ENCODE measurements at places on chromosomes 16 and 17.

DNA sequence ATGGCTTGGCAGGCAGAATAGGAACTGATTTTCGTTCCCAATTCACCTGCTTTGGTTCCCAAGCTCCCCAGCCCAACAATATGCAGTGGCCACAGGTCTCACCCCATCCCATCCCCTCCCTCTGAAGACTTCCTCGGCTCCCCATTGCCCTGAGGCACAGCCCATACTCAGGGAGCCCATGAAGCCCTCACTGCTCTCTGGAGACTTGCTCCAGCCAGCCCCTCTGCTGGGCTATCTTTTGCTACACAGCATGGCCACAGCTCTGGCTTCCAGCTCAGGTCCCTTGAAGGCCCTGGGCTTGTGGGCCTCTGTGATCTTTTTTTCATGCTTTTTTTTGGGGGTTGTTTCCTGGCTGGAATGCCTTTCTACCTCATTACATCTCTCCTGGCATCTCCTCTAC is 8.5 kb upstream of the RNF222 start:
- no peak for DNase-seq

GRCh38 chr17:15348021-15348420 is 6.6 kb upstream of the TEKT3 start:
- DNase-seq, result no peak

DNA sequence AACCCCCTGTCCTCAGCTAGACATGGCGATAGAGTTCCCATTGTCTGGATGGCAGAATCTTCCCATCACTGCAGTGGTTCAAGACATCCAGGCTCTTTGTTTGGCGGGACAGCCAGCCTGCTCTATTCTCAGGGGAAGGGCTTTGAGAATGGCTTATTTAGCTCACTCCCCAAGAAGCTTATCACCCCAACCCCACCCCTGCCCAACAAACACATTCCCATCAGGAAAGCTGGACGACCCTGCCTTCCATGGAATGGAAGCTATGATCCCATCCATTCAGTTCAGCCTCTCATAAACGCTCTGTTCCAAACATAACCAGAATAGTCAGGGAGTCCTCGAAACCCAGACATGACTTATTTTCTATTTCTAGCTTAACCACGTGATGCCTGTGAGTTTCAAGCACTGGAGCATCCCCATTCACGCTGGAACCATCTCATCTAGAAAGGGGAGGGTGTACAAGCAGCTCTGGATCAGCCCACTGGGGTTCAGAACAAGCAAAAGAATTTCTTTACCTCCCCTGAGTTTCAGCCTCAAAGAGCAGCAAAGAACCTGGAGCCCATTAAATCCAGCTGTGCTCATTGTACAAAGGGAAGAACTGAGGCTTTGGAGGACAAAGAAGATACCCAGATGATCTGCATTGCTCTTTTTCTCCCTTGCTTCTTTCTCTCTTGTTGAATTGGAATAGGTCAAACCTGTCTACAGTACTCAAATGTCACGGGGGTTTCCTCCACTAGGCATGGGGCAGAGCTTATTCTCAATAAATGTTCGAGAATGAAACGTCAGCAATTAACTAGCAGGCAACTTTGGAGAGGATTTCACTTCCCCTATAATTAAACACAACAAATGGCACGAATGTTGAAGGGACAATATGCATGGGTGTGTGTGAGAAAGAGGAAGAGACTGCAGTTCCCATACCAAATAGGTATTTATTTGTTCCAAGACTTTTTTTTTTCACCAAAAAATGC is 93.1 kb downstream of the XYLT1 start:
- DNase-seq, result no peak

DNA sequence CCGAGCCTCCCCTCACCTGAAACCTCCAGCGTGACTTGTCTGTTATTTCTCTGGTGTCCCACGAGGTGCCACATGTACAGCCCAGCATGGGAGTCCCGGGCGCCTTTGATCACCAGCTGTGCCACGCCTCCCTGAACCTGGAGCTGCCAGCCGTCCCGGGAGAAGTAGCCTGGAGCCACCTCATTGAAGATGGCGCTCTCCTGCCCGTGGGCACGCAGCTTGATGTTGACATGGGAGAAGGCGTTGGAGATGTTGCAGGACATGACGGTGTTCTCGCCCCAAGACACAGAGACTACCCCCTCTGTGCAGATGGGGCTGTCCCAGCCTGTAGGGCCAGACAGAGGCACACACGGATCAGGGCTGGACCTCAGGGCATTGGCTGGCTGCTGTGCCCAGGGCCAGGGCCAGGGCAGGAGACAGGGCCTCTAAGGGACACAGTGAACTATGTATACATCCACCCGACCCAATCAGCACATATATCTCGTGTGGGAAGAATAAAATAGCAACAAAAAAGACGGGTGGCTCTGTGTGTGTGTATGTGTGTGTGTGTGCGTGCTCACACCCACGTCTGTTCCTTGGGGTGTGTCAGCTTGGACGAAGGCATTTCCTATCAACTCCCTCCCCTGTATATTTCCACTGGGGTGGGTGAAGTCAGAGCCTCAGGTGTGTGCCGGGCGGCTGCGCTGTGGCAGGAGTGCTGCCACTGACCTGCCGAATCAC is 7.3 kb upstream of the CD7 start:
- DNase-seq, result no peak

- no peak for DNase-seq
These were observed 69.1 kb downstream of the COPRS start for GRCh38 chr17:31789707-31790505.

DNA sequence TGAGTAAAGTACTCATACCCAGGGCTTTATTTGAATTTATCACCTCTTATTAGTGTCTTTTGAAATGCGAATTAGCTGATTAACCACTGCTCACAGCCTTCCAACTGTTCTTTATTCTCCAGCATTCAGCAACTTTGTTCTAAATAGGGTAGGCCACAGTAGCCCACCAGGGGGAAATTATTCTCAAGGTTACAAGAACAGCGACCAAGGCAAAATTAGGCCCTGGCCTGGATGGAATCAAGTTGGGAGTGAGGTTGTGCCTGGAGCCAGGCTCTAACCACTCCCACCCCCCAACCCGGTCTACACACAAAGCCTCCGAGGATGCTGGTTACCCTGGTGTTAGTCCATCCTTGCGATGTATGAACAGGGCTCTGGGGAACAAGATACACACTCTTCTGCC is 245.5 kb downstream of the STX8 start:
- DNase-seq, result no peak

GRCh38 chr17:41894791-41895331 is 23.9 kb downstream of the ACLY start:
- no peak for DNase-seq

DNA sequence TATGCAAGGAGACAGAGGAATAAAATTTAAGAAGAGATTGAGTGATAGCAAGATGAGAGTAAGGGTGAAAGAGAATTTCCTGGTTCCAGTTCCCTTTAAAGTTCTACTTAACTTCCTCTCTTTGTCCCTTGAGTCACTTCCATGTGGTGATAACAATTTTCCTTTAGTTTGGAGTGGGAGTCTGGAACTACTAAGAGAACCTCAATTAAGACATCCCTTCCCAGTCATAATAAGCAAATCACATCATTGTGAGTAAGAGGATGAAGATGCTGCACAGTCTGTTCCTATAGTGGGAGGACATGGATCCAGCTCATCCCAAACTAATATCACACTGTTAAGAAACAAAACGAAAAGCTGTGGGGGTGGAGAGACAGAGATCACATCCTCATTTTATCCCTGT is 24.4 kb downstream of the TBX21 start:
- no peak for DNase-seq

- DNase-seq, result peak; percentile 77
These were observed 102.6 kb upstream of the CREBBP start for GRCh38 chr16:3983081-3983520.

DNA sequence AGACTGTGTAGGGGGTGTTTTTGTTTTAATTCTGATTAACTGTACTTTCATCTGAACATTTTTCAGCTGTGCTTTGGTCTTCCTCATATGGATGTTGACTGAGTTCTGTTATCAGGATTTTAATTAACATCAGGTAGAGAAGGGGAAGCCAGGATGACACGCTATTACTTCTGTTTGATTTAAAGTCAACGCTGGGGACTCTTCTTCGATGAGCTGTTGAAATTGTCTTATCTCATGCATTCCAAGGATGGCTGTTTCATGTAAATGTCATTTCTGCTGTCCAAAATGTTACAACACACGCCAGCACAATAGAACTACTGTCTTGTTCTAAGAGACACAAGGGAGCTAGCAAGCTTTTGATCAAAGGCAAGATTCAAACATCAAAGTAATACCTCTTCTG is 263.3 kb upstream of the CDH5 start:
- DNase-seq, result no peak

- DNase-seq, result no peak
These were observed 26.3 kb upstream of the ABCA3 start for GRCh38 chr16:2366660-2367309.

GRCh38 chr16:67893743-67894399 is 817 bp downstream of the PSKH1 start:
- no peak for DNase-seq

DNA sequence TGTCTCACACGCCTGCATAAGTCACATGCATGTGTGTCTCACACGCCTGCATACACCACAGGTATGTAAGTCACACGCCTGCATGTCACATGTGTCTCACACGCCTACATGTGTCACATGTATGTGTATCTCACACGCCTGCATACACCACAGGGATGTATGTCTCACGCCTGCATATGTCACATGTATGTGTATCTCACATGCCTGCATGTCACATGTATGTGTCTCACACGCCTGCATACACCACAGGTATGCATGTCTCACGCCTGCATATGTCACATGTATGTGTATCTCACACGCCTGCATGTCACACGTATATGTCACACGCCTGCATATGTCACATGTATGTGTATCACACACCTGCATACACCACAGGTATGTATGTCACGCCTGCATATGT is 13.8 kb upstream of the CDH15 start:
- DNase-seq, result no peak

DNA sequence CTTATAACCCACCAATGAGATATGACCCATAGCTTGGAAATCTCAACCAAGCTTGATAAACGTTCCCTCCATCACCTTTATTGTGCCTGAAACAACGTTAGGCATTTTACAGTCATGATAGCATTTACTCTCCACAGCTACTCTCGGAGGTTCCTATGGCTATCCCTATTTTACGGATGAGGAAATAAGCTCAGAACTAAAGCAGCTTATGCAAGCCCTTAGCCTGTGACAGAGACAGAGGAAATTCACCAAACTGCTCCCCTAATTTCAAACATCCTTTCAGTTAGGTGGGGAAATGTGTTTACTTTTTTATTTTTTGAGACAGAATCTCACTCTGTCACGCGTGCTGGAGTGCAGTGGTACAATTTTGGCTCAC is 18.7 kb downstream of the DCUN1D3 start:
- DNase-seq, result no peak

DNA sequence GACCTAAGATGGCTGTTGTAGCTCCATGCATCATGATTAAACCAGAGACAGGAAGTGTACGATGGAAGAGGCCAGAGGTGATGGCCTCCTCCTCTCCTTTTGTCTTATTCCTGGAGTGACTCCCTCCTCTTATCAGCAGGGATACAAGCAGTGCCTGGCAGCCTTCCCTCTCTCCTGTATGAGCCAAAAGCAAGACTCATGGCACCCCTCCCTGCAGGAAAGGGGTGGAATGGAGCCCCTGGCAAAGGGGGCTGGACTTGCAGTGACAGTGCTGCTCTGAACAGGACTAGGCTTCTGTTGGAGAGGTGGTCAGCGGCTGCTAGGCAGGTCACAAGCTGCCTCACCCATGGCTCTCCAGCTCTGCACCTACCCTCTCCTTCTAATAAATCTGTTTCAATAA is 8.4 kb downstream of the TXNL4B start:
- no peak for DNase-seq

DNA sequence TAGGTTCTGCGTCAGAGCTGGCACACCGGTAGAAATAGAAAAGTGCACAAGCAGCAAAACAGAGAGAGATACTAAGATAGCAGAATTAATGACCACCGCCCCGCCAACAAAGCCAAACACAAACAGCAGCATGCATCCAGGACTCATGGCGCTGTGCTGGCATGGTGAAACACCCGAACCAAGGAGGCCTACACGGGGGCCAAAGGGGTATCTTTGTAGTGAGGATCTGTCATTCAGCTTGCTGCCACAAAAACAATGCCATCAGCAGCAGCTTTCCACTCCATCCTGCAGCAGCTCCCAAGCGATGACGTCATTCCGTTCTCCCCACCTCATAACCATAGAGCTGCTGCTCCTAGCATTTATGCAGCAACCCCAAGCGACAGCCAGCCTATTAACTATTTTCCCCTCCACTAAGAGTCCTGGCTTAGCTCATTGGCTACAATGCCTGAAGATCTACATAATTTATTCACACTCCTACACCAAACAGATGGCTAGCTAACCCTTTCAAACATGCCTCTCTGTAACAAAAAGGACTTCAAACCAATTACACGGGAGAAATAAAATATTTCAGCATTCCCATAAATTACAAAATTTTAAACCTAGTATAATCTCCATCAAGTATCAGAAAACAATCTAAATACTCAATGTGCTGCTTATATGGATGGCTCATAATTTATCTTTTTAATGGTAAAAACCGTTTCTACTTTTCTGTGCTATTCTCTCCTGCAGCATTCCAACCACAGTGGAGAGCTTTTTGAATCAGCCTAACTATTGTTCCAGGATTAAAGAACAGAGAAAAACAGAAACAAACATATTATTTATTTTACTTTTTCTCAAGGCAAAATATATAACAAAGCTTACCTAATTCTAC is 73.9 kb downstream of the SPAG9 start:
- DNase-seq, result peak; percentile 82

GRCh38 chr17:63768433-63768832 is 5.0 kb downstream of the CCDC47 start:
- DNase-seq, result no peak

DNA sequence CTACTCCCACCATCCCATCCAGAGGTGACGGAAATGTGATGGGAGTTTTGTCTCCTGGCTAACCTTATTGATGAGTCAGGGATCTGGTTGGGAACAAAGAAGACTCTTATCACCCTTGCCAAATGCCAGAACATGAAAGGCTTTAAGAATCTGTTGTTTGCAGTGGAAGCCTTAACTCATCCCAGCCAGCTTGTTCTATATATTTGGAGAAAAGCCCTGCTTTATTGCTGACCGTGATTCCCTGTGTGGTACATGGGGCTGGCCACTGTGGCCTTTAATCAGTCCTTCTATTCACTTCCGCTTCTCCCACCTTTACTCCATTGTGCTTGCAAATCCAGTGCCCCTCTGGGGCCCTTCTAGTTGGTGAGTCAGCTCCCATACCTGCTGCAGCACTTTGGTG is 156.6 kb downstream of the PHKB start:
- no peak for DNase-seq

GRCh38 chr16:15034266-15035162 is 21.4 kb downstream of the NTAN1 start:
- DNase-seq, result no peak

- no peak for DNase-seq
These were observed 84.3 kb downstream of the ARHGAP23 start for GRCh38 chr17:38512473-38513058.
